ENCODE measurements at places on chromosomes 12 and 14. TPM values are rescaled to one million over a fixed set of nuclear protein-coding genes. Genes with fewer than 3 reads are reported as not detected.

SSTR1 gene
- polyA plus RNA-seq: 2.4 TPM

DNA sequence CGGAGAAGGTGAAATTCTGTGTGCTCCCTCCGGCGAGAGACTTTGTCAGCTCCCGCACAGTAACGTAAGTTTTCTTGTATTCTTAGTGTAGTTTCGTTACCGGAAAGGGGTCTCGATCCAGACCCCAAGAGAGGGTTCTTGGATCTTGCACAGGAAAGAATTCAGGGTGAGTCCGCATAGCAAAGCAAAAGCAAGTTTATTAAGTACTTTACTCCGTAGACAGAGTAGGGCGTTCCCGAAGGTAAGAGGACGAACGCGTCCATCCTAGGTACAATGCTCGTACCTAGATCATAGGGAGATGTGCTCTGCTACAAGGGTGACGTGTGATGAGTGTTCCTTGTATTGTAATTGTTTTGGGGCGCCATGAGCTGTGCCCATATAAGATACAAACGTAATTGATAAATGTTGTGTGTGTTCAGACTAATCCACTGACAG is 293 bp downstream of the IFI27L1 start:
- no peak for DNase-seq

LRP1-AS gene
- polyA plus RNA-seq: not detected

DNA sequence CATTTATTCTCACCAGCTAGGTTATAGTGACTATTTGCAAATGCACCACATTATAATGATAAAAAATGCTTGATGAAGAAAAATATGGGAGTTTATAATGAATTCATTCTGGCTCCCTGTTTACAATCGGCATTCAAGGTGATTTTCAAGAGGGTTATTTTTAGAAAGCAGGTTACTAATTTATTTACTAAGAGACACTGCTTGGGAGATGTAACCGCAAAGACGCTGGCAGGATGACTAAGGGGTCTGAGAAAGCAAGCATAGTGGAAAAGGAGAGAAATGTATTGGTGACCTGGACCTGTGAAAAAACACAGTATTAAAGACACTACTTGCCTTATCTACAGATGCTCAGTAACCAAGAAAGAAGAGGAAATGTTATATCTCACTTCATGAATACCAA is 13.3 kb upstream of the PITPNM2 start:
- DNase-seq: no peak

DNA sequence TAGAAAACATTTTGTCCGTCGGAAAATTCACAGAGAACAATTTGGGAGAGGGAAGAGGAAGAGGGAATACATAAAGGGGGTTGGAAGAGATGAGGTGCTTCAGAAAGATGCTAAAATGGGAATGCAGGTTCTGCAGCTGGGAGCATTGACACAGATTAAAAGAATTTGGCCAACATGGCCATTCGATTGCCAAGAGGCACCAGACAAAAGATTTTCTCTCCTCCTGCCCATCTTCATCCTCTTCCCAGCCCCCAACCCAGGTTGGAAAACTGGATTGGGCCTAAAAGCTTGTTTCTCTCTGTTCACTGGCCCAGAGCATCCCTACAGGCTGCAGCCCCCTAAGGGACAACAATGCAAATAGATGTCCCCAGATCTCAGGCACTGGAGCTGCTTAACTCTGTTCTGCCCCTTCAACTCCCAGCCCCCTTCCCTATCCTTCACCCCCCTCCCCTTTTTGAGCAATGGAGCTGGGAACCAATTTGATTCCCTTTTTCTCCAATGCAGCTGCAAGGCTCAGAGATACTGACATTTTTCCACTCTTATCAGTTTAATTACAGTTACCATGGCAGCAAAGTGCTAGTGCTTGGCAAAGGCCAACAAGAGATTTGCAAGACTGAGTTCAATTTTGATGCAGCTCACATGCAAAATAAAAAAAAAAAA is 1.9 kb downstream of the LMO3 start:
- DNase-seq: no peak

- DNase-seq: no peak
Measured at GRCh38 chr14:54572316-54572715, 5.4 kb downstream of the SAMD4A start.

DNA sequence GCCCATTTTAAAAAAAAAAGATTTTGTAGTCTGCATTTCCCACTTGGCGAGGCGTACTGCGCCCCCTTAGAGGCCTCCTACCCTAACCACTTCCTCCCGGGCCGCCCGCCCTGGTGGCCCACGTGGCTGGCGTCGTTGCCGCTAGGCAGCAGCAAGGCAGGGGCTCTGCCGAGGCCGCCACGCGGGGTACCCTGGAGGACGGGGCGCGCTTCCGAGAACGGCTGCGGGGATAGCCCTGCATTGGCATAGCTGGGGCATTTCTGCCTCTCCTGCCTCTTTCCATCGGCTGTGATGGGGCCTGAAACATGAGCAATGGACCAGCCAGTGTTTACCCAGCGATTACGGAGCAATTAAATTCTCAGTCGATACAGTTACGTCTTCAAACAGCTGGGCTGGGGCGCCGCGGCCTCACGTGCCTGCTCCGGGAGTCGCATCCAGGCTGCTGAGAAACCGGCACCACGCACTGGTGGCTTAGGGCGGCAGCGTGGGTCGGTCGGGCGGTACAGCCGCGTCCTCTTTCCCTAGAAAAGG is 38.0 kb downstream of the IQSEC3 start:
- no peak for DNase-seq

SCN8A gene
- 2.3 TPM for polyA plus RNA-seq

GRCh38 chr14:35374263-35374712 is 30.3 kb downstream of the NFKBIA start:
- DNase-seq: no peak

NFYB gene
- polyA plus RNA-seq: 126 TPM

LRP10 gene
- 93.8 TPM for polyA plus RNA-seq

DNA sequence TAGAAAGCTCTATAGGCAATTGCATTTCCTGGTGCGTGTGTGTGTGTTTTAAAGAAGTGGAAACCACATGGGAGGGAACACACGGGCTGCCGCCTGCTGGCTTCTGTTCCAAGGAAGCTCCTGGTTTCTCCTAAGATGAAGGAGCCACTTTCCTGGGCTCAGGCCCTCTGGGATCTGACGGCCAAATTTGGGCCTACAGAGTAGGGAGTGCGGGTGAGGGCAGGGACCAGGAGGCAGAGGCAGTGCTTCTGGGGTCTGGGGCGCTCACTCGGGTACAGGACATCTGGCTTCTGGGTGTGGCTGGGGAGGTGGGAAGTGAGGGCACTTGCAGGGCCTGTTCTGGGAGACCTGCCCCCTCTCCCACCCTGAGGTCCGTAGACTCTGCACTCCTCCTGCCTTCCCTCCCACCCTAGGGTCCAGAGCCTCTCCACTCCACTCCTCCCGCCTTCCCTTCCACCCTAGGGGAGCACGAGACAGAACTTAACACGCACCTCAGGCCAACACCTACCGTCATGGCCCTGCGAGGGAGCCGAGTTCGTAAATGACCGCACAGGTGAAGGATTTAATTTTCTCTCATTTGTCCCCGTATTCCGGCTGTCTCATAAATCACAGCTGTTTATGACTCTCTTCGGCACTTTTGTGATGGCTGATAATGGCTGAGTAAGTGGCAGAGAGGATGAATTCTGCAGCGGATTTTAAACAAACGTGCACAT is 127.7 kb downstream of the KIF26A start:
- no peak for DNase-seq

- DNase-seq: no peak
Measured at GRCh38 chr12:25236626-25237025, 14.1 kb downstream of the KRAS start.

GRCh38 chr14:69204753-69205152 is 13.5 kb downstream of the EXD2 start:
- no peak for DNase-seq

- no peak for DNase-seq
Measured at GRCh38 chr14:58535044-58535443, 102.7 kb upstream of the DACT1 start.

DNA sequence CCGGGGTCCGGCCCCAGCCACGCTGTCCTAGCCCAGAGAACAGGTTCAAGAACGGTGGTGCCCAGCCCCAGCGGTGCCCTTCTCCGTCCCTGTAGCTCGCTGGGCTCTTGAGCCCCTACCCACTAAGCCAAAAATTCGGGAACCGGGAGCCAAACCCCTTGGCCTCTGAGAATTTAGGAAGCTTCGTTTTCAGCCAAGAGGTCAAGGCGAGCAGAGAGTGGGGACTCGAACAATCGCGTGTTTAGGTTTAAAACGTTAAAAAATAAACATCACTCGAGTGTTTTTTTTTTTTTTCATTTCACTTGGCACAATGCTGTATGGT is 6.2 kb downstream of the SIX1 start:
- no peak for DNase-seq

- DNase-seq: peak; percentile 50
Measured at GRCh38 chr12:72017054-72017651, 78.5 kb downstream of the TPH2 start.

GRCh38 chr12:22272335-22273151 is 62.0 kb downstream of the ST8SIA1 start:
- no peak for DNase-seq

Measured in left renal pelvis (tissue), 4 donors.